IPS DF 19.7 (cell line): ENCODE measurements at places on chromosomes 12 and 14.

DNA sequence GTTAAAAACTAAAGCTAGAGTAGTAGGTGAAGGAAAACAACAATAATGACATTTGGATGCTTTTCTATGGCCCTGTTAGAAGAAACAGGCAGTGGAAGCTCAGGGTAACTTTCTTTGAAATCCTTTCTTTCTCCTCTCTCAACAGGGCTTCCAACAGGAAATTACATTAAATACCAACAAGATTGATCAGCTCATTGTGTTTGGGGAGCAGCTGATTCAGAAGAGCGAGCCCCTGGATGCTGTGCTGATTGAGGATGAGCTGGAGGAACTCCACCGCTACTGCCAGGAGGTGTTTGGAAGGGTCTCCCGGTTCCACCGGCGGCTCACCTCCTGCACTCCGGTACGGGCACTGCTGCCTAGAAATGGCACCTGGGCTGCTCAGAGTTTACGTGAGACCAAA, 81.5 kb downstream of the ESR2 start:
- no peak for DNase-seq

GRCh38 chr12:44771485-44772021, 104.6 kb downstream of the NELL2 start:
- DNase-seq = no peak

GRCh38 chr12:21725731-21726130, 48.8 kb downstream of the KCNJ8 start:
- no peak for DNase-seq

DNA sequence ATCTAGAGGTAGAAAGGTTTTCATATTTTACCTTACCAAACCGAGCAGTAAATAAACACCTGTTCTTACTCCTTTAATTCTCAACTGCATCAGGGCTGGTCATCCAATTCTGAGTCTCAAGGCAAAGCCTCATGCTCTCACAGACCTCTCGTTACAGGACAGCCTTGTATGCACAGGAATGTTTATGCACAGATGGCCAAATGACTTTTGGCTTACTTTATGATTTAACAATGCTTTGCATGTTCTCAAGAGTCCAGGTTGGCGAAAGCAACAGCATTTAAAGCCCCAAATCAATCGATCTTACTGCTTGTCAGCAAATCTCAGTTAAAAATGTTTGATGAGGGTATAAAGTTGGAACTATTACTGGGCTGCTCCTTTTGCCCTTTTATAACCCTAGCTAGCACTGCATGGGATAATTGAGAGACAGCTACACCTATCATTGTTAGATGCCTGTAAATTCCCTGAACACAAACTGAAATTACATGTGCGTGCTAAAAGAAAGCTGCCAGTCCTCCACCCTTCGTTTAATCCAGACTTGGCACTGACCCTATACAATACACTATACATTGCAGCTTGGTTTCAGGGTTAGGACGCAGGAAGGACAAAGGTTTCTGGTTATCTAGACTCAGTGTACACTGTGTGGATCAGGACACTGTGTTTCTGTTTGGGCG, 63.6 kb downstream of the TMCC3 start:
- DNase-seq = no peak

GRCh38 chr14:94177806-94178205, 3.7 kb downstream of the PPP4R4 start:
- no peak for DNase-seq

DNA sequence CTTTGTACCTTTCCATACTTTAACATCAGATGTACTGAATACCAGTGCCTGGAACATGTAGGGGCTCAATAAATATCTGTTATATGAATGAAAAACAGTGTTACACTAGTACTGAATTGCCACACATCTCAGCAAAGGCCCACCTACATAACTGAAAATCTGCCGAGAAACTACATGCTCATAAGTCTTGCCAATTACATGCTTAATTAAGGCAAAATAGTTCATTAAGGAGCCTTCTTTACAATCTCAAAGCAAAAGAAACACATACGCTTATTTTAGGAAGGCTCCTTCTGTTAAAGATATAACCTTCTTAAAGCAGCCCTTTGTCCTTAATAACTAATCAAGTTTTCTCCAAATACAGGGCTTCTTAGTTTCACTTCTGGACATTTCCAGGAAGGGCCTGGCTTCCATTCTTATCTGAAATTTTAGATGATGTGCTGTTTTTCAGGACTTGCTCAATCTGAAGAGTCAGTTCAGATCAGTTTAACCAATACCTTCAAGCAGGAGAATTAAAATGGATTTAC, 11.5 kb downstream of the LIMA1 start:
- no peak for DNase-seq

DNA sequence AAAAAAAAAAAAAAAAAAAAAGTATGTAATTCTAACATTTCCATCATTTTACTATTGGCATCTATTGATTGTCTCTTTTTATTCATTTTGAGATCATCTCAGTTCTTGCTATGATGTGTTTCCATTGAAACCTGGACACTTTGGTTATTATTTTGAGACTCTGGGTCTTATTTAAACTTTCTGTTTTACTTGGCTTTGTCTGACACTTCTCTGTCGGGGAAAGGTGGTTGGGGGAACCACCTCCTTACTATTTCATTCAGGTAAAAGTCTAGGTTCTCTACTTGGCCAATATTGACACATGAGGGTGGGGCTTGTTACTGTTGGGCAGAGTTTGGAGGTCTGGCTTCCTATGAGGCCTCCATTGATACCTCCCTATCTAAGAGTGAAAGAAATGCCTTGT, 228.0 kb downstream of the NRXN3 start:
- no peak for DNase-seq

DNA sequence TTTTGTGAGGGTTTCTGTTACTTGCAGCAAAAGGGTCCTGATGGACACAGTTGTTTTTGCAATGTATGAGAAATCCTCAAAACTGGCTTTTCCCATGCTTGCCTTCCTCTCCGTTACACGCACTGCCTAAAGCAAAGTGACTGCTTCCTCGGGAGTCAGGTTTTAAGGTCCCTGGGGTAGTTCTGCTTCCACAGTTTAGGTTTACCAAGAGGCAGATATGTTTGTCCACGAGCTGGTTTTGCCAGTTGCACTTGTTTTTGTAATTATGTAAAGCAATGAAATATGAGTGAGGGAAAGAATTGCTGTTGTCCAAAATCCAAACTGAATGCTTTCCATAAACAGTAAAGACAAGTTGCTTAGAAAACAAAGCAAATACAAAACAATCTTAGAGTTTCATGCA, 290.7 kb upstream of the AMIGO2 start:
- no peak for DNase-seq

DNA sequence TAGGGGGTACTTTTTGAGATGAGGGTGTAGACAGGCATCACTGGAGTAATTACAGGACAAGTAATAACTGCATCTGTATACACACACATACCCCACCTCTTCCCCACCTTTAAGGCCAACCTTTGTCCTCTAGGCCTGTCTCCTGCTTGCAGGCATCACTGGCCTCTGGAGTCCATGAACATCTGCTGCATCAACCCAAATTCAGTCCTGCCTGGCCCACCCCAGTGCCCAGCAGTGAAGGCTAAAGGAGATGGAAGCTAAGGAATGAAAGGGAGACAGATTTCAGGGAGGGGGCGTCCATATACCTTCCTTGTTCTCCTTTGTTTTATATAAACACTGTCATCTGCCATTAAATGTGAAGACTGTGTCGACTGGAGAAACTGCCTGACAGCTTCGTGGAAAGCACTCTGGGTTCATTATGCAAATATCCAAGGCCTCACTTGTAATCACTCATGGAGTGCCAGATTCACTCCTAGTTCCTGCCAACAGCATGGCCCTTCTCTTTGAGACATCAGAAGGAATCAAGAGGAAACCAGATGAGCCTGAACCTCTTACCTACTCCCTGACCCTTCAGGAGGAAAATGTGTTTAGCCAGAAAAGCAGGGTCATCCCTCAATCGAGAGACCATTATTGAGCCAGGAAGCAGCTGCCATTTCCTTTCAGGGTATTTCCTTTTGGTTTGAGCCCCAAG, 64.4 kb downstream of the SERPINA3 start:
- DNase-seq = no peak

DNA sequence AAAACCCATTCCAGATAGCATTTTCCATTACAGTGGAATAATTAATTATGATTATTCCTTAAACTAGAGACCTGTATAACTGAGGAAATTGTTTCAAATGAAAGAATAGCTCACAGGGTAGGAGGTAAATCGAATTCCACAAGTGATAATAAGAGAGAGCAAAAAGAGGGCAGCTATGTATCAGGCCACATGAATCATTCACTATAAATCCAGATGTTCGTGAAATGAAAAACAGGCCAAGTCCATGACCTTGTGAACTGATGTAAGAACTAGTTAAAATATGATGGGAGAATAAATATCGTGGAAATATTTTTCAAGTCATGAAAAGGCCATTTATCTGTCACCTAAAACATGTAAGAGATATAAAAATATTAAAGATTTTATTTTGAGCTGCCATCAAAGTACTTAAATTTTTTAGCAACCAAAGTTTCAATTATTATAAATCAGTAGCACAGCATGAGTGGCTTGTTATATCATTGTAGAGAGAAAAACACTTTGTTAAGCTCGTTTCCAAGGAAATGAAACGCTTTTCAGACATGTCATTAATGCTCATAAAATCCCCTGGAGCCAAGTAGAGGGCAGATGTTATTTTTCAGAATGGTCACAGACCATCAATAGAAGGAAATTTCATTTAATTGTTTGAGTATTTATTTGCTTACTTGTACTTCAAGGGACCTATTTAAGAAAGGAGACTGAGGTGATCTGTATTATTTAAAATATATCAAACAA, 120.6 kb upstream of the CDKN3 start:
- no peak for DNase-seq

DNA sequence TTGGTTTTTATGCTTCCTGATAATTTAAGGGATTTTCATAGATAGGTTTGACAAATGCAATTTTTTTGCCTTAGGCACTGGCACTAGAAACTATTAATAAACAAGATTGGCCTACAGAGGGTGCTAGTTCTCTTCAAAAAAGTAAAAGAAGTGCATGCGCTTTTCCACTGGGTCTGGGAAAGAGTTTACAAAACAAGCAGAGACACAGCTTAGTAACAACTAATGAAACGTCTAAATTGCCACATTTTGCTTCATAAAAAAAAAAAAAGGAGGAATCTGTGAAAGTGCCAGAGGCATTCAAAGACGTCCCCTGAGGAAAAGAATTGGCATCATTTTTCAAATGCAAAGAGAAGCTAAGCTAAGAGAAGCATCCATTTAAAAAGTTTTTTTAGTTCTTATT, 58.3 kb upstream of the EEA1 start:
- DNase-seq = no peak

DNA sequence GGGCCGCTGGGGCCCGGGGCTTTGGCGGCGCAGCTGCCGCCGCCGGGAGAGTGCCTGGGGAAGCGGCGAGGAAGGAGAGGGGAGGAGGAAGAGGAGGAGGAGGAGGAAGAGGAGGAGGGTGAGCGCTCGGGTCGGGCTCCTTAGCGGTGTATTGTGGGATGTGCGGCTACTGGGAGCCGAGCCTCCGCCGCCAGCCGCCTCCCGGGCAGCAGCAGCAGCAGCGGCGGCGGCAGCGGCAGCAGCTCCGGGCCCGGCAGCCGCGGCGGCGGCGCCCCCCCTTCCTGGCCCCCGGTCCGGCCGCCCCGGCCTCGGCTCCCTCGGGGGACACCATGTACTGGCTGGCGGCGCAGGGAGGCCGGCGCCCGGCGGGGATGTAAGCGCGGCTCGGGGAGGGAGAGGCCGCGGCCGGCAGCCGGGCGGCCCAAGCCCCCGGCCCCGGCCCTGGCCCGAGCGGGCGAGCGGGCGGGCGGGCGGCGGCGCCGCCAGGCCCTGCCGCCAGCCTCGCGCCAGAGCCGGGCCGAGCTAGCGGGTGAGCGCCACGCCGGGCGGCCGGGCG, at the start of gene SETD1B:
TSS of gene SETD1B (plus strand) at position 149 of the 556 bp plus-strand sequence. CDS start 729 bp downstream, outside the sequence.
- no peak for DNase-seq

- DNase-seq = no peak
Observed at GRCh38 chr14:71815110-71815509, 117.1 kb upstream of the RGS6 start.

GRCh38 chr14:52350445-52350844, 36.3 kb downstream of the PTGER2 start:
- DNase-seq = no peak

GRCh38 chr12:12081836-12082497, 11.2 kb downstream of the BCL2L14 start:
- DNase-seq = no peak

GRCh38 chr14:60532442-60532841, 23.5 kb downstream of the SIX6 start:
- no peak for DNase-seq

- no peak for DNase-seq
Observed at GRCh38 chr14:92411941-92412340, 89.0 kb downstream of the SLC24A4 start.

- no peak for DNase-seq
Observed at GRCh38 chr14:86373886-86374285, 843.9 kb downstream of the FLRT2 start.

GRCh38 chr14:64438181-64438841, 27.0 kb upstream of the AKAP5 start:
- no peak for DNase-seq

- DNase-seq = no peak
Observed at GRCh38 chr14:102560458-102561261, 31.8 kb upstream of the RCOR1 start.

DNA sequence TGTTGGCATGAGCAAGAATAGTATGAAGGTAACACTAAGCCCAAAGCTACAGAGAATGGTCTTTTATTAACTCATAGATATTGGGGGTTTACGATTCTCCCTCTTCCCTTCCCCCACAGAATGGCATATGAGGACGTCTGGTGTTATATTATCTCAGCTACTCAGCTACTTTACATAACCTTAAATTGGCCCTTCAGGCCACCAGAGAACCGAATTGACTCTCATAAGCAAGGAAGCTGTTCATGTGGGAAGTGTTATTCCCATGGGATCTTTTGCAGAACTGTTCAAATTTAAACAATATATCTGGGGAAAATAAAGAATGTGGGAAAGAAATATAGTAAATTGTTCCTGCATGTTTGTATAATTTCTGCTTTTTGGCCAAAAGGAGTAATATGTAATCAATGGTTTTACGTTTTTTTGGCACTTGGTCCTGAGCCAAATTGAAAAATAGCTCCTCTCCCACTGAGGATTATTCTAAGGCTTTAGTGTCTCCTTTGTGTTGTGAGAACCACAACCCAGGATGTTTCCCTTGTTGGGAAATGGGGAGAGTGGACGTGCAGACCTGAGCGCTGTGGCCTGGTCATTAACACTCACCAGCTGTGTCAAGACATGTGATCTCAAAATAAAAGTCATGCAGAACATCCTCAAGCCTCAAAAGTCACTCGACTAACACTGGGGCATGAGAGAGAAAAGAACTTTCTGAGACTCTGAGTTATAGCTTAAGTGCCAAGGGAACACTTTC, 31.8 kb upstream of the CMAS start:
- DNase-seq = no peak

GRCh38 chr14:79242666-79243065, 968.6 kb downstream of the DIO2 start:
- no peak for DNase-seq

GRCh38 chr14:59465316-59466135, at the start of gene GPR135:
Gene GPR135 (minus strand): TSS chr14:59465380. CDS start chr14:59465226, 154 bp downstream.
- DNase-seq = no peak

- no peak for DNase-seq
Observed at GRCh38 chr12:112005419-112006395, 7.3 kb downstream of the TMEM116 start.

DNA sequence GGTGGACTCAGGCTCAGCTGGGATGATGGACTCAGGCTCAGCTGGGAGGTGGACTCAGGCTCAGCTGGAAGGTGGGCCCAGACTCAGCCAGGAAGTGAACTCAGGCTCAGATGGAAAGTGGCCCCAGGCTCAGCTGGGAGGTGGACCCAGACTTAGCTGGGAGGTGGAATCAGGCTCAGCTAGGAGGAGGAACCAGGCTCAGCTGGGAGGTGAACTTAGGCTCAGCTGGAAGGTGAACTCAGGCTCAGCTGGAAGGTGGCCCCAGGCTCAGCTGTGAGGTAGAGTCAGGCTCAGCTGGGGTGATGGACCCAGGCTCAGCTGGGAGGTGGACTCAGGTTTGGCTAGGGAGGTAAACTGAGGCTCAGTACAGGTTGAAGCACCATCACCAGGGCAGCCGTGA, 21.8 kb upstream of the C14orf180 start:
- no peak for DNase-seq
